IMR-90 (cell line): ENCODE measurements at places on chromosomes 11 and 22. TPM values are rescaled to one million over a fixed set of nuclear protein-coding genes. Genes with fewer than 3 reads are reported as not detected.
A peak's percentile ranks its signal among the peaks of the same experiment; 100 is the strongest.

DNA sequence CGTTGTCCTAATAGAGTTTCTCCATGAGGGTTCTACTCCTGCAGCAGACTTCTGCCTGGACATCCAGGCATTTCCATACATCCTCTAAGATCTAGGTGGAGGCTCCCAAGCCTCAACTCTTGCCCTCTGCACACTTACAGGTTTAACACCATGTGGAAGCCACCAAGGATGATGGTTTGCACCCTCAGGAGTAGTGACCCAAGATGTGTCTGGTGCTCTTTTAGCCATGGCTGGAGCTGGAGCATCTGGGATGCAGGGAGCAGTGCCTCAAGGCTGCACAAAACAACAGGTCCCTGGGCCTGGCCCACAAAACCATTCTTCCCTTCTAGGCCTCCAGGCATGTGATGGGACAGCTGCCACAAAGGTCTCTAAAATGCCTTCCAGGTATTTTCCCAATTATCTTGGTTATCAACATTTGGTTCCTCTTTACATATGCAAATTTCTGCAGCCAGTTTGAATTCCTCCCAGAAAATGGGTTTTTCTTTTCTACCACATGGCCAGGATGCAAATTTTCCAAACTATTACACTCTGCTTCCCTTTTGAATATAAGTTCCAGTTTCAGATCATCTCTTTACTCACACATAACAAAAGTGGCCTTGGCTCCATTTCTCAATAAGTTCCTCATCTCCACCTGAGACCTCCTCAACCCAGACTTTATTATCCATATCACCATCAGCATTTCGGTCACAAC, 69.5 kb upstream of the GNAZ start:
- DNase-seq: no peak

- no peak for DNase-seq
Observed at GRCh38 chr11:69381681-69382130, 87.8 kb downstream of the MYEOV start.

GRCh38 chr11:12886508-12886907, 122.6 kb upstream of the RASSF10 start:
- DNase-seq: no peak

DNA sequence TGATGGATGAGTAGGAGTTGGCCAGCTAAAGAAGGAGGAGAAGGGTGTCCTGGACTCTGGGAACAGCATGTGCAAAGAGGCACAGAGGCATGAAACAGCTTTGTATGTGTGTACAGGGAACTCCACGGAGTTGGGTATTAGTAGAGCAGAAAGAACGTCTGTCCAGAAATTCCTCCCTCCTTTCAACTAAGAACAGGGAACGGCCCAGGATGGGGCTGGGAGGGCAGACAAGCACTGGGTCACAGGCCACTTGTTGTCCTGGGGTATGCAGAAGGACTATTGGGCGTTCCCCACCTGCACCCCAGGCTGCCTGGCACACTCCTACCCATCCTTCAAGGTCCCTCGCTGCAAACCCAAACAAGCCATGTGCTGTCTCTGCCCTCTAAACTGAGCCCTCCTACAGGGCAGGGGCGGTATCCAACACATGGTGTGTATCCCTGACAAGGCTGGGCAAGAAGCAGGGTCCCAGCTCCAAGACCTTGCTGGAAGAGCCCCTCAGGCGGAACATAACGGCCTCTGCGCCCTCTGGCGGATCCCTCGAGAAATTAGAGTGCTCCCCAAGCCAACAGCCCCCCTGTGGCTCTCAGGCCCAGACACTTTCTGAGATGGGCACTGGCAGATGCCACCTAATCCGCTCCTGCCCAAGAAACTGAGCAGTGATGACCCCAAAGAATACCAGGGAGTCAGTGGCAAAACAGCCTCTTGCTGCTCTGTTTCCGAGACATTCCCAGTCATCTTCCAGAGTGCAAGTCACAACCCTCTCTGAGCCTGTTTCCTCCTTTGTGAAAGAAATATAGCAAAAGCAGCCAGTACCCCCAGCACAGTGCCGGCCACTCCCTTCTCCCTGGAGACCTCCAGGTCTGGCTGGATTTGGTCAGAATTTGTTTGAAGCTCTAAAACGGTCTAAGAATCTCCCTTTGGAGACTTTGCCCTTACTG, 1.6 kb upstream of the ELFN2 start:
- peak; percentile 43 for DNase-seq

- no peak for DNase-seq
Observed at GRCh38 chr11:44361813-44362212, 51.9 kb upstream of the ALX4 start.

- DNase-seq: no peak
Observed at GRCh38 chr11:62193952-62194351, 3.9 kb downstream of the SCGB1D1 start.

DNA sequence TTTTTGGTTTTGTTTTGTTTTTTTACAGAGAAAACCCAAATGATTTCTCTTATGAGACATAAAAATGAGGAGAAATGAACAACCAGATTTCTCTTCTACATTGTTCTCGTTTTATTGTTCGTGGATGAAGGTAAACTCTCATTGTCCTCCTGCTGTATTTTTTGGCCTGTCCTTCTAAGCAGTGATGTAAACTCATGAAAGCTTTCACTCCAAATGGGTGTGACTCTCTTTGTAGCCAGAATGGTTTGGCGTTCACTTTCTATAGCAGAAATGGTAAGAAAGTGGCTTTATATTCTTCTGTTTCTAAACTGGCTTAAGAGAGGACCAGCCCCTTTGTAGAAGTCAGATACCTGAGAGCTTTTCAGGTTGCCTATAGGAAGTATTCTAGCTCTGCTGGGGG, 15.5 kb upstream of the BMAL1 start:
- DNase-seq: no peak

DNA sequence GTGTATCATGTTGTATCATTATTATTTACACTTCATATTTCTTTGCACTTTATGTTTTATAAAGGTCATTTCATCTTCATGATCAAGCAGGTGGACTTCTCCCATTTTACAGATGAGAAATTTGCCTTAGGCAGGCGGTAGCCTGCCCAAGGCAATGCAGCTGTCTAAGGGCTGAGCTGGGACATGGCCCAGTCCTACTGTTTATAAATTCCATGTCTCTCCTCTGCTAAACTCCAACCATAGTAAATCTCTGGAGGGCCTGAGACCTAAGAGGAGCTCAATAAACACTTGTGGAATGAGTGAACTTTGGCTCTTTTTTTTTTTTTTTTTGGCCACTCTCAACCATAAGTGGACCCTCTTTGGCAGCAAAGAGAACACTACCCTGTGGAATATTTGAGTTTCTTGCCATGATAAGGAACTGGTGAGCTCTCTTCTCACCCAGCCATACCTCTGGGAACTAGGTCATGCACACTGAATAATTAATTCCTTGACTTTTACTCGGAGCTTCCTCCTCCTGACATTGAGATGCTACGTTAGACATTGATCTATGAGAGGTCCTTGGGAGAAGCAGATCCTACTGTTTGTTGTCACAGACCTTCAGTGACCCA, 29.9 kb downstream of the MICAL2 start:
- peak; percentile 52 for DNase-seq

- DNase-seq: peak; percentile 15
Observed at GRCh38 chr11:44219830-44220796, 89.8 kb downstream of the ALX4 start.

- DNase-seq: peak; percentile 54
Observed at GRCh38 chr11:116948391-116948790, 111.0 kb upstream of the APOA1 start.

Gene ME3
- total RNA-seq: 9.0 and 9.2 TPM in 2 replicates

GRCh38 chr11:8228231-8228630, 35.4 kb downstream of the LMO1 start:
- no peak for DNase-seq

DNA sequence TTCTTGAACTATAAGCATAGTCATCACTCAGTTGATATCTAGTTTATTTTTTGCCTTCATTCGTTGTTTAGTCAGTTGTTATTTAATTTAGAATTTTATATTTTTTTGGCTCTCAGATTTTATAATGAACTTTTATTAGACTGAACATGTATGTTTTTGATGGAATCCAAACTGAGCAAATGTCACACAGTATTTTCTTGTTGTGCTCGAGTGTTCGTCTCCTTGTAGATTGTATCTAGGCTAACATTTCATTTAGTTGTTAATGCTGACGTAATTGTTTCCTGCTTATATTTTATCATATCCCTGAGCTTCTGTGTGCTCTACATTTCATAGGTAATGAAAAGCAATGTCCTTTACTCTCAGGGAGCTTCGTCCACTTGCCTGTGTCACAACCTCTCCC, 286.2 kb downstream of the TMEM135 start:
- DNase-seq: no peak

DNA sequence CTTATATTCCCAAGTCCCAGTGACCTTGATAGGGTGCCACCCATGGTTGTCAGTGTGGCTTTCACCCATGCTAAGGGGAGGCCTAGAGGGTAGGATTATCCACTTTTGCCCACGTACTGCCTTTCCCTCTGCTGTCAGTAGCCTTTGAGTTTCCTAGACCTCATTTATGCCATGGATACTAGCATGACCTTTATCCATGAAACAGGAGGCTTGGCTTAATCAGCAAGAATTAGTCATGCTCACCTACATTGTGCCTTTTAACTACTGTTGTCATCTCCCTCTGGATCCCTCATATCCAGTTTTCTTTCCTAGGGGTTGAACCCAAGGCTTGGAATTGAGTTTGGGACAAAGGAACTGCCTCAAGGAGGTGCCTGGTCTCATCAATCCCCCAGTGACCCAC, 716.7 kb downstream of the NTM start:
- DNase-seq: no peak

- DNase-seq: no peak
Observed at GRCh38 chr11:120524536-120525085, 13.1 kb downstream of the GRIK4 start.

Gene GAB4
- not detected in 2 replicates for total RNA-seq

- peak; percentile 85 for DNase-seq
Observed at GRCh38 chr11:58573451-58574104, 2.1 kb downstream of the LPXN start.

Gene VSIG10L2
- under 0.01 TPM in 1 of 2 replicates, not detected in the other for total RNA-seq

GRCh38 chr11:35079611-35080010, 59.4 kb upstream of the CD44 start:
- no peak for DNase-seq

Gene KCNQ1
- not detected in 2 replicates for total RNA-seq

Gene KCTD14
- 0.83 and 0.90 TPM in 2 replicates for total RNA-seq

GRCh38 chr11:94433049-94433448, 31.8 kb upstream of the GPR83 start:
- DNase-seq: no peak

DNA sequence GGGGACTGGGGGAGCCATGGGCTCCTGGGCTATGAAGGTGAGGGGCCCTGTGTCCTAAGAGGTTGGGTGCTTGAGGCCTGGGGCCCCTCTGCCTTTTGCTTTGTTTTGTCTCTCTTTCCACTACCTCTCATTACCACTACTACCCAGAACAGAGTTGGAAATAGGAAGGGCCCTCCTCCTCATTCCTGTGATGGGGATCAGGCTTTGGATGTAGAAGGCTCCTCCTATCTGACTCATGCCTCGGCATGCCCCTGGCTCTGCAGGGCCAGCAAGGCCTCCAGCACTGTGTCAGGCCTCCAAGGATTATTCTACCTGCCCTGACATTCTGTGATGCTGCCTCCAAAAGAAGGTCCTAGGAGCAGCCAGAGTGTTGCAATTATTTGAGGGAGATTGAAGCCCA, 766 bp downstream of the IZUMO1R start:
- DNase-seq: peak; percentile 52

Gene UBXN1
- 50.0 and 83.0 TPM in 2 replicates for total RNA-seq

Gene GRIA4
- 0.36 and 0.56 TPM in 2 replicates for total RNA-seq

GRCh38 chr11:87265132-87265531, 227.4 kb downstream of the TMEM135 start:
- DNase-seq: peak; percentile 71

DNA sequence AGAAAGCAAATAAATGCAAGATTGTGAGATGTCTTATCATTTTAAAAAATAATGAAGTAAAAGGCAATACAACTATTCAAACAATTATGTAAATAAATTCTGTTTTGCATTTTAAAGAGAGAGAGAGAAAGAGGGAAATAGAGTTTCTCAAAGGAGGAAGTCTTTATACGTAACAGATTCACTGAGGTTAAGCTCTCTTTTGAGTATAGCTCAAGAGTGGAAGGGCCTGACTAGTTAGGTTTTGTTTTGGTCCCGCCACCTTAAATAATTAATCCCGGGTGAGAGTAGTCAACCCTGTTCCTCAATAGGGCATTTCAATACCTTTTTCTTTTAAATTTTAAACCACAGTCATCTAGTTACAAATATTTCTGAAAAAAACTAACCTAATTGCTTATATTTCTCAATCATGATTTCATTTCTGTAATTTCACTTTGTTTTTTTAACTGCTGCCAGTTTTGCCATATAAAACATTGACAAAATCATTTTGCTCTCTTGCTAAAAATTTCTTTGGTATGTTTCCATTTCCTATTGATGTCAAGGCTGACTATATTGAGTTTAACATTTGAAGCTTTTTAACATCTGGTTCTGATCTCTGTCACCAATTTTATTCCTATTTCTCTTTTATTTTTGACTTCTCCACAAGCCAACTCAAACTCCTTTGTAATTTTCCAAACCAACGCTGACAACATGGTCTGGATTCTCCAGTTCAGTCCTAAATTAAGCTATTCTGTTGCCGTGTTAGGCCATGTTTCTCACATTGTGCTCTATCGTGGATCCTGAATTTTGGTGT, 10.3 kb downstream of the OR10D3 start:
- DNase-seq: no peak

Gene GRAMD1B
- total RNA-seq: 6.1 and 7.2 TPM in 2 replicates

Gene MYO7A
- under 0.01 TPM in 1 of 2 replicates, not detected in the other for total RNA-seq

GRCh38 chr11:36460220-36460619, 49.9 kb downstream of the TRAF6 start:
- no peak for DNase-seq

DNA sequence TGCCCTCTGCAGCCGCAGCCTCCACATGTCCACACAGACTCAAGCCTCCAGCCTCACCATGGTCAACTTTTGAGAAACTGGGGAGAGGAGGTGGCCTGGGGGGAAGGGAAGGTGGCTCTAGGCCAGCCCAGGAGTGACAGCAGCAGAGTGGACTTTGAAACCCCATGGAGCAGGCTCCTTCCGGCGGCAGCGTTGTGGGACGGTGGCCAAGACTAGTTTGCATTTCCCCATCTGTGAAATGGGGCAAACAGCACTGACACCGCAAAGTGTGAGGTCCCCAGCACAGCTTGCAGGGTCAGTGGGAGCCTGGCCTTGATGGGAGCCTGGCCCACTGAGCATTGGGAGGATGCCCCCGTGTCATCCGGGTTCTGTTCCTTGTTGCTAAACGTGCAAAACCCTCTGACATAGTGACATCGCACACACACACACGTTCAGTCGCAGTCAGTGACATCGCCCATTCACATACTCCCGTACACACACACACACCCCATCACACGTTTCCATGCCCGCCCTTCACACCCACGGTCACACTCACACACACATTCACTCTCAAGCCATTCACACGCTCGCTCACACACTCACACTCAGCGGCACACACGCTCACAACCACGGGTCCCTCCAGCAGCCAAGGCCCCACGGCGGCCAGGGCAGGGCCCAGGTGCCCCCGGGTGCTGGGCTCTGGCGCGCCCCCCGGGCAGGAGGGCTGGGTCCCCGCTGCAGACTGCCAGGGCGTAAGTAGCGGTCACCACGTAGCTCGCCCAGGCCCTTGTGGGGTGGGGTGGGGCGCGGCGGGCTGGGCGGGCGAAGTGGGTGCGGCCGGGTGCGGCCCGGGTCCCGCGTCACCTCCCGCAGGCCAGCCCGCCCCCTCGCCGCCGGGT, 585 bp downstream of the CYB5R3 start:
- no peak for DNase-seq

GRCh38 chr22:47401976-47402770, 639.7 kb downstream of the TBC1D22A start:
- no peak for DNase-seq

Gene LARGE1
- total RNA-seq: 7.2 and 12.4 TPM in 2 replicates

GRCh38 chr11:14423633-14424032, 64.7 kb upstream of the RRAS2 start:
- peak; percentile 62 for DNase-seq
